ENCODE measurements at places on chromosomes 6 and 20. TPM values are rescaled to one million over a fixed set of nuclear protein-coding genes. Genes with fewer than 3 reads are reported as not detected.

The C6orf163 gene
- 0.99 TPM for total RNA-seq

DNA sequence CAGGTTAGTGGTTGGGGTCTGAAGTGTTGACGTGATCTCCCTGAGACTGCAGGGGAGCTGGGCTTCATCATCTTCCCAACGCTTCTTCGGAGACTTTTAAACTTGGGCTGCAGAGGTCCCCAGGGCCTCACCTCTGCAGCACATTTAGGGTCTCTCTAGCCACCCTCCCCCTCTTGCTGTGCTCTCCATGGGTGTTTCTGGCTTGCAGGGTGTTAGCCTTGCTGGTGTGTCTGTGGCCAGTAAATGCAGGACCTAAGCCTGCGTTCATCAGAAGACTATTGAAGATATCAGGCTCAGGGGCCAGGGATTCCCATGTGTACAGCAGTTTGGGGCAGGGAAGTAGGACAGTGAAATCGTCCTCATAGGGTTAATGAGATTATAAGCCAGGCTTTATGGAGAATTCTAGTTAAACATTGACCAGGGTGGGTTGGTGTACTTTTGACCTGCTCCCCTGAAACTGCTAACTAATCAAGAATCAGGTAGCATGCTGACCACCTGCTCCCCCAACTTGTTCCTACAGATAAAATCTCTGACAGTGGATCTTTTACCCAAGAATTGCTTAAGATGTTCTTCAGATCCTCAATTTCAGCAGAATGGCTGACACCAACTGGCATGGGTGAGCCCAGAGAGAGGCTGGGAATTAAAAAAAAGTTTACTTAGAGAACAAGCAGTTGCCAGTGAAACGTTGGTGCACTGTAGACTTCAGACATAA lies 3.8 kb upstream of the DDO start:
- DNase-seq: no peak

The FAM83C gene
- total RNA-seq: not detected

DNA sequence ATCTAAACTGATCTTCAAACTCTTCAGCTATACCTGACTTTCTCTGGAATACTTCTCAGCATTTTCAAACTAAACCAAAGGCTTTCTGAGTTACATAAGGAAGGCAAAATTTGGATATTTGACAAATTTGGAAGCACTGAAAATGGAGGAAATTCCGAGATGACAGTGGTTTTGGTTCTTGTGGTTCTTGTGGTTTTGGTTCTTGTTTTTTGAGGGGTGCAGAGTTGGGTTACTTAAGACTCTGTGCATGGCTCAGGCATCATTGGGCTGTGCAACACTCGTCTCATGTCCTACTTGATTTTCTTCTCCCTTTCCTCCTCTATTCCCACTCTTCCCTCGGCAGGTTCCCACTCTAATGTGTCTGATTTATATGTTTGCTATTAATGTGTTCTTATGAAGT lies 78.0 kb downstream of the SLC22A3 start:
- no peak for DNase-seq

GRCh38 chr6:87742106-87742505 lies 40.1 kb upstream of the AKIRIN2 start:
- no peak for DNase-seq

The CCDC170 gene
- total RNA-seq: 0.42 TPM

GRCh38 chr6:157741321-157741947 lies 81.6 kb upstream of the SNX9 start:
- no peak for DNase-seq

DNA sequence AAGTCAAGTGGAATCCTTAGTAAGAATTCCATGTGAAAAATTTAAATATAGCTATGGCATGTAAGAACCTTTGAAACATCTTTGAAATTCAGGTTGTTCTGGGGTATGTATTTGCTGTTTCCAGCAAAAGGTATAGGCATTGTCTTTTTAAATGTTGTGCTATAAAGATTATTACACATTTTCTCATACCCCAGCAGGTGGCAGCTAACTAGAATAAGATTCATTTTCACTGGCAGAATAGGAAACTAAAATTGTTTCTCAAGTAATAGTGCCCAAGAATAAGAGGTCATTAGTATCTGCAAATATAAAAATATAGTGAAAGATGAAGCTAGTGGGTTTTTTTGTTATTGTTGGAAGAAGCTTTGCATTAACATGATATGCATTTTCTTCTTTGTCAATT lies 1.8 kb downstream of the GRIK2 start:
- DNase-seq: no peak

GRCh38 chr6:148021699-148022098 lies 320.9 kb upstream of the SASH1 start:
- DNase-seq: no peak

DNA sequence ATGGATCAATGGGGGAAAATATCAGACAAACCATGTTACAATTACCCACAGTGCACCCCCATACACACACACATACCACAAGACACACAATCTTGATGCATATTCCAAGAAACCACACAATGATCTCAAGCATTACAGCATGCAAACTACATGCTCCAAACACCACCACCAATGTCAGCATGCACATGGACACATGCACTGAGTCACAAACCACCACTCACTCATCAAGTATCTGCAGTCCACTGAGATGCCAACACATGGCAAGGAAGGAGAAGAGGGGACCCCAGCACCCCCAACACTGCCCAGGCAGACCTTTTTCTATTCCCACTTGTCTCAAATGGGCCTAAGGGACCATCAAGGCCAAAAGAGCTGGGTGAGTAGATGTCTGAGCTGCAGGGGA lies 91.6 kb downstream of the PREX1 start:
- DNase-seq: no peak

- no peak for DNase-seq
These were observed 30.5 kb downstream of the CDKAL1 start for GRCh38 chr6:20564777-20565176.

DNA sequence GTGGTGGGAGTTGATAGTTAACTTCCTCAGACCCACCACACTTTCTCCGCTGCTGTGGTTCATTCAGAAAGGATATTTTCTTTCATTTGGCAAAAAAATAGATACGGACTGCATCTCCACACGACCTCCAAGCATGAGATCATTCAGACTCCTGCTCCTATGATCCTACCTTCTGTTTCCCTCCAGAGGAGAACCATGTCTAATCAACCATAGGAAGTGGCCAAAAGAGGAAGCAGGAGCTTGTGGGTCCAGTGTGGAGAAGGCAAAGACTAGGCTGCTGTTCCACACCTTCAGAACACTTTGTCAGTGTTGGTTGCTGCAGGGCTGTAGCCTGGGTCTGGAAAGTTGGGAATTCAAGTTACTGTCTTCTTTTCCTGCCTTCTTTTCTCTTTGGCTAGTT lies 10.6 kb upstream of the KIF13A start:
- DNase-seq: no peak

GRCh38 chr6:96301781-96302180 lies 219.8 kb upstream of the UFL1 start:
- DNase-seq: no peak

DNA sequence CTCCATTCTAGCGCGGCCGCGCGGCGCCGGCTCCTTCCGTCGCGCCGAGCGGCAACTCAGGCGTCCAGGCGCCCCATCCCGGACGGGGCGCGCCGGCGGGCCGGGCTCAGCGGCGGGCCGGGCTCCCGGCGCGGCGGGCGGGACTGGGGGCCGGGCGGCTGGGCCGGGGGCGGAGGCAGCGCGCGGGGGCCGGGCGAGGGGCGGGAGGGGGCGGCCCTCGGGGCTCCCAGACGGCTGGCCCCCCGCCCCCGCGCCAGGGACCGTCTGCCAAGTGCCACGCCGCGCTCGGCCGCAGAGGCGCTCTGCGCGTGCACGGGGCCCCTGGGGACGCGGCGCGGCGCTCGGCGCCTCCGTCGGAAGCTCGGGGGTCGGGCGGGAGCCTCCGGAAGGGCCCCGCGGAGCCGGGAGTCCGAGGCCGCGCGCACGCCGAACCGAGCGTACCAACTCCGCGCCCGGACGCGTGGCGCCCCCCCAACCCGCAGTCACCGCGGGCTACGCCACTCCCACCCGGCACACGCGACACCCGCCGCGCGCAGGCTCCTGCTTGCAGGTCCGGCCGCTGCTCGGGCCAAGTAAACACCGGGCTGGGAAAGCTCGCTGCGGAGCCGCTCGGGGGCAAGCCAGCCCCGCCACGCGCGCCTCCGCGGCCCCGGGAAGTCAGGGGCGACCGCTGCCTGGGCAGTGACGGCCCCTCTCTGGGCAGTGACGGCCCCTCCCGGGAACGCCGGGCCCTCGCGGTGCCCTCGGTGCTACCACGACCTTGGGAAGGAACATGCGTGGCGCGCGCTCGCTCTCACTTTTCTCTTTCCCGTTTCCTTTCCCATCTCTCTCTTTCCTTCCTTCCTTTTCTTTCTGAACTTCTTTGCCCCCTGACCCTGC lies at the start of gene PREX1:
Gene PREX1 (minus strand): TSS at position 145 of the 879 bp plus-strand sequence. CDS start 139 bp downstream, at position 6.
- no peak for DNase-seq

DNA sequence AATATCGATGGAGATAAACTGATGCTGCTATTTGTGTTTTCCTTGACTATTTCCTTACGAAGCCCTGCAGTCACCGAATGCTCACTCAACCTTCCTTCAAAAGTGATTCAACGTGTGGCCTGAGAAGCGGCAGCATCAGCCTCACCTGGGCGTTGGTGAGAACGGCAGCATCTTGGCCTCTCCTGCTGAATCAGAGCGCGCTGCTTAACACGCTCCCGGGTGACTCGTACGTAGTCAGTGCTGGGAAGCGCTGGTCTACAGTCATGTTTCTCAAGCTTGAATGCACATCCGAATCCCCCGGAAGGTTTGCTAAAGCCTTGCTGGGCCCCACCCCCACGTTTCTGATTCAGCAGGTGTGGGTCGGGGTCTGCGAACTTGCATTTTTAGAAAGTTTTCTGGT lies 214.1 kb upstream of the RREB1 start:
- DNase-seq: no peak

DNA sequence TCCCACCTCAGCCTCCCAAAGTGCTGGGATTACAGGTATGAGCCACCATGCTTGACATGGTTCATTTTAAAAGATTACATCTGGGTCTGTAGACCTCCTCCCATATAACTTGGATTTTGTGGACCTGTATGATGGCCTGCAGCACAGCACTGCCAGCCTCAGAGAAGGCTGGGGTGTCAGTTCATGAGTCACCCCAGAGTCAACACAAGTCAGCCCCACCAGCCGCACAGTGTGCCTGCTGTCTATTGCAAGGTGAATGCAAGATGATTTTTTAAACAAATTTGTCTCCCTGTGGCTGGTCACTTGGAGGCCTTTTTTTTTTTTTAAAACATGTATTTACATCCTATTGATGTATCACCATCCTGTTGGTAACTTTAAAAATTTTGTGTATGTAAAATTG lies 76.7 kb downstream of the RREB1 start:
- DNase-seq: no peak

The LY6G6F gene
- not detected for total RNA-seq

The METTL24 gene
- 32.8 TPM for total RNA-seq

DNA sequence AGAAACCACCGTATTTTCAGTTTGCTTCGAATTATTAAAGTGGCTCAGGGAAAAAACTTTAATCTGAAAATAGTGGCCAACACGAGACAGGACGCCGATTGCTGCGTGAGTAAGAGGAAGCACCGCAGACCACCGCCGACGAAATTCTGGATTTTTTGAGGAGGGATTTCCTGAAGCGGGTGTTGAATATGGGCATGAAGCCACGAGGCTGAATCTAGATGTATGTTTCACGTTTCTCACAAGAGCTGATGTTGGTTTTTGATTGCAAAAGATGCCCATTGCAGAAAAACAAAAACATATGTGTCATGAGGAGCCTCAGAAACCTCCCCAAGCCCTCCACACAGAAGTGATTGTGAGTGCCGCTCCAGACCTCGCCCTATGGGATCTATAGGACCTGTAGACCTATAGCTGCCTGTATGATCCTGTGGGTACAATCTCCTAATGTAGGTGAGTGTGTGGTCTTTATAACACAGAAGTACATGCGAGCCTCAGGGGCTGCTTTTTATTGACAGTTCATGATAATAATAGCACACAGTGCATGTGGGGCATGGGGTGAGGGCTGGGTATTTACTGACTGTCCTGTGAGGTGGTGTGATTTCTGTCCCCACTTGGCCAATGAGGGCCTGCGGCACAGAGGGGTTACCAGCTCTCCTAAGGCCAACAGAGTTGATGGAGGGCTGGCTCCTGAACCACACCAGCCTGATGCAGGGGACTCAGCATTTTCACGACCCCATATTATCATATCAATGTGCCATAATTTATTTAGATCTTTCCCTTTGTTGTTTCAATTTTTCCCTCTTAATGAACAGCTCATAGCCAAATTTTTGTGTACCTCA lies 243.9 kb downstream of the DLL1 start:
- DNase-seq: no peak

DNA sequence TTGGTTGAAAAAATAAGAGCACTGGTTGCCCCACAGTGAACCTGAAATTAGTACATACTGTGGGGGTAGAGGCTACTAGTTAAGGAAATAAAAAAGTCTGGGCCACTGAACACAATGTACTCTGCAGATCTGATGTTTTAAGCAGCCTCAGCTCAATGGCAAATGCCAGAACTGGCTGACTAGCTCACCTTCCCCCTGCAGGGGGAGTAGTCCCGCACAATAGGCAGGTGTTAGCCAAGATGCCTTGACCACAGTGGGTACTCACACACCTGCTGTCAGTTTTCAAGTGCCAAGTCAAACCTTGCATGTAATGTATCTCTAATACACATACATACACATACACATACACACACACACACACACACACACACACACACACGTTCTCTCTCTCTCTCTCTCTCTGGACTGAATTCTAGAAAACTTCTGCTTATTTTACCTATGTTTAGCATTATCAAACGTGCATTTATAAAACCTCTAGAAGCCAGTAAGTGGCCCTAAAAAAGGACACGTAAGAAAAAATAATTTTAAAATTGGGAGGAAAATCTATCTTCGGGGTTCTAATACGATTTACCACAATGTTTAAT lies 36.1 kb downstream of the GMDS start:
- no peak for DNase-seq

GRCh38 chr20:10634683-10635411 lies 39.0 kb downstream of the JAG1 start:
- no peak for DNase-seq

The GPR6 gene
- total RNA-seq: not detected

- no peak for DNase-seq
These were observed 7.5 kb downstream of the SNX5 start for GRCh38 chr20:17960927-17961586.

The PRL gene
- total RNA-seq: 0.33 TPM

GRCh38 chr6:46281110-46281509 lies 110.3 kb upstream of the ENPP5 start:
- DNase-seq: no peak
